ENCODE measurements at places on chromosomes 16 and 17.

DNA sequence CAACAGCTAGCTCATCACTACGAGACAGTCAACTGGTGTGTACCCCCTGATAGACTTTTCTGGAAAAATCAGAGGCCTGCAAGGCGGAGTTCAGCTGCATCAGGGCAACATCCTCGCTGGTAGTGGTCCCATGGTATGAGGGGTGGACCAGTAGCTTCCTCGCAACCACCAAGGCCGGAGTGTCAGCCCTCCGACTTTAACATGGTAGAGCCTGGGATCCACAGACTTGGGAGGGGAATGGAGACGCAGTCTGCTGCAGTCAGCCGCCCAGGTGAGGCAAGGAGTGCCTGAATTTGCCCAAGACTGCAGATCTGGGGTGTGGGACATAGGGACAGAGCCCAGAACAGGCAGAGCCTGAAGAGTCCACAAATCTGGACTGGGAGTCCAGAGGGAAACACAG lies 13.4 kb downstream of the ZG16B start:
- DNase-seq: no peak

- no peak for DNase-seq
Observed at GRCh38 chr17:55649957-55650597, 72.6 kb downstream of the TMEM100 start.

GRCh38 chr16:85328676-85329058 lies 216.4 kb upstream of the CIBAR2 start:
- no peak for DNase-seq

DNA sequence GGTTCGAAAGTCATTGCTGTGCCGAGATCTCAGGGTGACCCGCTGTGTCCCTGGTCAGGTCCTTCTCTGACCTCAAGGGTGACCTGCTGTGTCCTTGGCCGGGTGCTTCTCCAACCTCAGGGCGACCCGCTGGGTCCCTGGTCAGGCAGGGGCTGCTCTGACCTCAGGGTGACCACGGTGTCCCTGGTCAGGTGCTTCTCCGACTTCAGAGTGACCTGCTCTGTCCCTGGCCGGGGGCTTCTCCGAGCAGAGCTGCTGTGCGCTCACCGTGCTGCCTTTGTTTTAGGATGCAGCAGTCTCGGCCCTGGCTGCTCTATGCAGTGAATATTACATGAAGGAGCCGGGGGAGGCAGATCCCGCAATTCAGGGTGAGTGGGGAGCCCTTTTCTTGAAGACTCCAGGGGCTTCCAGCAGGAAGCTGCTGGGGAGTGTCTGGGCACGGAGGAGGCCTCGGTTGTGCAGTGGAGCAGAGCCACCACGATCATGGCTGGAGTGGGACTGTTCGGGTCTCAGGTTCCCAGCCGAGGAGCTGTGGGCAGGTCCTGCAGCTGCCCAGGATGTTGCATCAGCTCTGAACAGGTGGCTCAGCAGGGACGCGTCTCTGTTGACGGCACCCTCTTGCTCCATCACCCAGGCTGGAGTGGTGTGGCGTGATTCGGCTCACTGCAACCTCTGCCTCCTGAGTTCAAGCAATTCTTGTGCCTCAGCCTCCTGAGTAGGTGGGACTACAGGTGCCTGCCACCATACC lies 83.7 kb upstream of the ZNF750 start:
- no peak for DNase-seq

- no peak for DNase-seq
Observed at GRCh38 chr16:56245197-56245596, 53.9 kb downstream of the GNAO1 start.

- no peak for DNase-seq
Observed at GRCh38 chr16:17951378-17951777, 385.2 kb downstream of the NPIPA8 start.

DNA sequence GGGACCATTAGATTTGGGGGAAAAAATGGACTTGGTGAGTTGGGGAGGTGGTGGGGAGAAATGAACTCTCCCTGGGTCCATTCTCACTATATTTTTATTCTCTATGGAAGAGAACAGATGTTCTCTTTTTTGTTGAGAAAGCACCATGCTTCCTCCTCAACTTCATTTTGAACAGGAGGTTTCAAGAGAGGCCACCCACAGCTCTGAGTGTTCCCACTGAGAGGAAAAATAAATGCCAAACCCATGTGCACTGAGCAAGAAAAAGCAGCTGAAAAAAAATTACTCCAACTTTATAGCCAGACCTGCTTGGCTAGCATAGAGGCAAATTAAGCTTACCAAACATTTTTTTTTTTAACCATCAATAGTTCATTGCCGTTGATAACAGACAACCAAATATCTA lies 883.6 kb downstream of the KCNJ2 start:
- DNase-seq: no peak

GRCh38 chr16:24921229-24921628 lies 75.5 kb downstream of the SLC5A11 start:
- DNase-seq: no peak

DNA sequence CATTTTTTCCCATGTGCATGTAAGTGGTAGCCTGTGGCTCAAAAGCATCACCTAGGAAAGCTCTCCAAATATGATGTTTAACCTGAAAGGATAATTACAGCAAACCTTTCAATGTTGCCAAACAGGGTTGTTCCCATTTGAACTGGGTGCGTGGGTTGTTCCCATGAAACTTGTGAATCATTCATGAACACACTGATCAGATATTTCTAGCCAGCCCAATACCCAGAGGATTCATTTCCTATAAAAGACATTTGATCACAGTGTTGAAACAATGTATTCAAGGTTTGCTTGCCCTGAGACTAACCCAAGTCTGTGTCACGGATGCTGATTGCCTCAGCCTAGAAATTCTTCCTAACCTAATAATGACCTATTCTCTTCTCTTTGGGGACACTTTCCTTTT lies 12.9 kb downstream of the KRT39 start:
- no peak for DNase-seq

DNA sequence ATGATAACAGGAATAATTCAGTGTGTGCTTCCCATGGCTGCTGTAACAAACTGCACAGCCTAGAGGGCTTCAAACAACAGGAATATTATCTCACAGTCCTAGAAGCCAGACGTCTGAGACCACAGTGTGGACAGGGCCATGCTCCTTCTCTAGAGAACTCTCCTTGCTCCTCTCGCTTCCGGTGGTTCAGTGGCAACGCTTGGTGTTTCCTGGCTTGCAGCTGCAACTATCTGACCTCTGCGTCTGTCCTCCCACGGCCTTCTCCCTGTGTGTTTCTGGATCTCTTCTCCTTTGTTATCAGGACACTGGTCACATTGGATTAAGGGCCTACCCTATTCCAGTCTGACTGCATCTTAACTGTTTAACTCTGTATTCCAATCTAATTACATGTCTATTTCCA lies 414.3 kb downstream of the MAF start:
- DNase-seq: no peak

DNA sequence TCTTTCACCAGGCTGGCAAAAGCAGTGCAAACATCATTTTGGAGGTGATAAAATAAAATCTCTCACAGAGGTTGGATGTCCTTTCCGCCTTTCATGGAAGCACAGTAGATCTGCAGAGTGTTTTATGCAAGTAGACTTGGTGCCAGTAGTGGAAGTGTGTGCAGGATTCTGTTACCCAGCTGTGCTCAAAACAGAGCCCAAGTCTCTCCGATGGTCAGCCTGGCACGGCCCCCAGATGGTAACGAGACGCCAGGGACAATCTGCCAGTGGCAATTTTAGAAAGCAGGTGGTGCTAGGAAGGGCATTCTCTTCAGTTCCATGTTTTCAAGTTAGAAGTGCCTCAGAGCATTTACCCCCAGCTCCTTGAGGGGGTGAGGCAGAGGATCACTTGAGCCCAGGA lies 1.5 kb upstream of the MTHFSD start:
- DNase-seq: no peak

DNA sequence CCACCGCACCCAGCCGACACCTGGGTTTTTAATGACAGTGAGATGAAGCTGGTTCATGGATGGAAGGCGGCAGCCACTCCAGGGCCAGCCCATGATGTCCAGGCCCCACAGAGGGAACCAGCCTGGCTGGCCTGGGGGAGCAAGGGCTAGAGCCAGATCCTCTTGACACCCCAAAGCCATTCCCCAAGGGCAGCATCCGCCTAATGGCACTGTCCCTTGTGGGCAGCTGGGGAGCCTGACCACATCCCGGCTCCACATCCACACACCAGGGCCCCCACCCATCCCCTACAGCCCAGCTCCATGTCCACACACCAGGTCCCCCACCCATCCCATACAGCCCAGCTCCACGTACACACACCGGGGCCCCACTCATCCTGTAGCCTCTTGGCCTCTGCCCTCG lies 53.3 kb upstream of the ACSF3 start:
- DNase-seq: no peak

DNA sequence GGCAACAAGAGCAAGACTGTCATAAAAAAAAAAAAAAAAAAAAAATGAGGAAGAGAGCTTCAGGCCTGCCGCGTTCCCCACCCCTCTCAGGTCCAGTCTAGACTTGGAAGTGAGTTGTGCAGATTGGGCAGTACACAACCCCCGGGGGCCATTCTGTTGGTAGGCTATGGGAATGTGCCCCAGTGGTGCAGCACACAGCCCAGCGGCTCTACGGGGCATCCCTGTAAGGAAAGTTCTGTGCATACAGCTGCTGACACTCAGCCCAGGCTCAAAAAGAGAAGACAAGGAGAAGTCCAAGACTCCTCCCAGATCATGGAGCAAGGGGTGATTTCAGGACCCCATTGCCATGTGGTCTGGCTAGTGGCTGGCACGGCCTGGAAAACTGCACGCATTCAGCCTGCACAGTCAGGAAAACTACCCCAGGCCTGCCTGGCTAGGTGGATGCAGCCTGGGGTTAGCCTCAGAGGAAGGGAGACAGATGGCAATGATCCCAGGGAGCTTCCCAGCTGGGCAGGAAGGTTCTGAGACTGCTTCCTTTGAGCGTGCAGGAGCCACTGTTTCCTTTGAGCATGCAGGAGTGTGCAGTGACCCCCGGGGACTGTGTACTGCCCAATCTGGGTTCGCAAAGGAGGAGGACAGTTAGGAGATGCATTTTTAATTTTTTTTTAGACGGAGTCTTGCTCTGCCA lies 44.8 kb downstream of the PECAM1 start:
- DNase-seq: no peak

DNA sequence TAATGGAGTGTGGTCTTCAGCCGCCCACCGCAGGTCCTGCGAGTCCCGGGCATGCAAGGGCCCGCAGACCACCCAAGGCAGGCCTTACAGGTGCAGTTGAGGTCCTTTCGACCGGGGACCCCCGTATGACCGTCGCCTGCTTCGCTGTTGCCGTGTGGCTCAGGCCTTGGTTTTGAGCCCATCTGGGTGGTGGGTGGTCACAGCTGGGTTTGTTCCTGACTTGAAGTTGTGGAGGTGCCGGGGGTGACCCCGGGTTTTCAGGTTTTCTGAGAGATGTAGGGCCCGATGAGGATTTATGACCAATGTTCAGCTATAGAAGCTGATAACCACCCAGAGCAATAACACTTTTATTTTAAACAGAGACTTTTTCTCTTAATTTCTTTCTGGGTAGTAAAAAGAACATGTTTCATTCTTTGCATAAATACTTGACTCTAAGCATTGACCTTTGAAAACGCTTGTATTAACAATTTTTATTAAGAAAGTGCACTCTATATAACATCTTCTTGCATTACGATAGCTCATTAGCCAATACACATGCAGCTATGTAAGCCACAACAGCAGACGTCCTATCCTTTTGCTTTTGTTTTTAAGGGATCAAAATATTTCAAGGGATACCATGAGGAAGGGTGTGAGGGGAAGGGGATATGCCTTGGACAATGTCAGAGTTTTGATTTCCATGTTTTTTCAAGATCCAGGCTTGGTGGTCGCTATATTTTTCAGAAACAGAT lies 1.9 kb downstream of the FOXL1 start:
- DNase-seq: no peak

DNA sequence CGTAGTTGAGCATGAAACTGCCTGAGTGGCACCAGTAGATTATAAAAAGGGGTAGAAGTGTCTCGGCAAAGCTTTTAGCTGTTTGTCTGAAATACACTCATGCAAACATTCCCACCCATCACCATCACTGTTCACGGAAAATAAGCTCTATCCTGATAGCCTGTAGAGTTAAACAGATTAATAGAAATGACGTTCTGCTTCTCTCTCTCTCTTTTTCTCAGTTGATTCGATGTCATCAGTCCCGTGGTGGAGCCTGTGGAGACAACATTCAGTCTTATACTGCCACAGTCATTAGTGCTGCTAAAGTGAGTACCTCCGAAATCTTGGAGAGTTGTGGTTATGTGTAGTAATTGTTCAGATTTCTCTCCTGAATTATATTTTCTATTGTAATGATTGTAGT lies 224.7 kb downstream of the BCAS3 start:
- DNase-seq: no peak

DNA sequence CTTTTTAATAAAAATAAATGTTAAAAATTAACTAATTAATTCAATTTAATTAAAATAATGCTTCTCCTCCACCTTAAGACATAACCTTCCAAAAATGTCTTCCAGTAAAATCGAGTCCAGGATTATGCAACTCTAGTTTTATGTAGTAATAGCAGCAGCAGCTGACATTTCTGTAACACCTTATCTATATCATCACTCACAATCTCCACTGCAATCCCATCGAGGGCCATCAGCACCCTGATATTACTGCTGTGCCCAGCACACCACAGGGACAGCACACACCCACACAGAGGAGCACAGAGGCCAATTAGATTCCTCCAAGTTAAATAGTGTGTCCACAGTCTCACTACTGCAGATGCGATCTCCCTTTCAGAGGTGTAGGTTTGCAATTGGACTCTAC lies 2.9 kb downstream of the RPH3AL start:
- DNase-seq: no peak

GRCh38 chr17:75031972-75032719 lies 14.6 kb downstream of the ATP5PD start:
- DNase-seq: peak; percentile 46

GRCh38 chr17:50420419-50421112 lies 5.5 kb upstream of the ACSF2 start:
- no peak for DNase-seq

- DNase-seq: no peak
Observed at GRCh38 chr17:19718041-19718612, 1.7 kb upstream of the SLC47A2 start.

DNA sequence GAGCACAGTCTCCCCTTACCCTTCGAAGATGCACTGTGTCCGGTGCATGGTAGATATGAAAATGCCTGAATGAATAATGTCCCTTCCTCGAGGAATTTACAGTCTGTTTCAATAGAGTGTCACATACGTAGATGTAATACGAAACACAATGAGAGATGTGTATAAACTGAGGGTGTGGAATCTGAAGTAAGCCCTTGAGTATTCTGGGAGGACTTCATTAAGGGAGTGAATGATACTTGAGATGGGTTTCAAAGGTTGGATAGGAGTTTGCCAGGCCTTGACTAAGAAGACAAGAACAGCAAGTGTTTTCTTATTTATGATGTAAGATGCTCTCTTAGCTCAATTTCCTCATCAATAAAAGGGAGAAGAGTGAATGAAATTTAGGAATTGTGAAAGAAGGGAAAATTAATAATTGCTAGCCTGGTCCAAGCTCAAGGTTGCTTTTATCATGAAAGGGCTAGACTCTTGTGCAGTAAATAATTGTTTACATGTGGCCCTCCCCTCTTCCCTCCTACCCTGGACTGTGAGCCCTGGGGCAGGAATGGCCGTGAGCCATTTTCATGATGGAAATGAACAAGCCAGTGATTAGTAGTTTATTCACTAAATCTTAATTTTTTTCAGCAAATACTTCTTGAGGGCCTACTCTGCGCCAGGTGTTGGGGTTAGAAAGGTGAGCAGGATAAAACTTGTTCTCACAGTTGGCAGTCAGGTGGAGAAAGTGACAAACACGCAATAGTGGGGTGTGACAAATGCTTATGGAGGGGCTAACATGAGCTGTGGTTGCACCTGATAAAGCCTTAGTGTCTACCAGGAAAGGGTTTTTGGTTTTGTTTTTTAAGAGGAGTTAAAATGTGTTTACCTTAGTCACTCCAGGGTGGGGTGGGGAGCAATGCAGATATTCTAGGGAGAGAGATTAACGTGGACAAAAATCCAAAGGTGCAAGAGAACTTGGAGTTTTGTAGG lies 1.6 kb downstream of the KIF22 start:
- no peak for DNase-seq
